Activated T-helper 2 cell treated with anti-CD3 and anti-CD28 coated beads, Interferon-gamma antibody, Interleukin-2, Interleukin-4, amounts not matched to agents 10 μg/mL and 5 μg/mL and 100 μg/mL, durations not matched to agents 14 hours and 24 hours and 36 hours (primary cell): ENCODE measurements at places on chromosomes 12 and 14. TPM values are rescaled to one million over a fixed set of nuclear protein-coding genes. Genes with fewer than 3 reads are reported as not detected.

BCL11B gene
- 34.1 and 34.9 TPM in 2 replicates for total RNA-seq

TAS2R8 gene
- total RNA-seq: not detected in 2 replicates

AICDA gene
- total RNA-seq: not detected in 2 replicates

SLC16A7 gene
- total RNA-seq: 29.1 and 33.6 TPM in 2 replicates

RNF34 gene
- 74.1 and 78.3 TPM in 2 replicates for total RNA-seq

WNT5B gene
- 0.76 and 0.82 TPM in 2 replicates for total RNA-seq

CLEC1A gene
- total RNA-seq: not detected in 2 replicates

MEG3 gene
- not detected in 2 replicates for total RNA-seq

RASSF8 gene
- 0.16 and 0.28 TPM in 2 replicates for total RNA-seq

TROAP gene
- total RNA-seq: 58.3 and 59.3 TPM in 2 replicates

TMCC3 gene
- total RNA-seq: 0.05 and 0.14 TPM in 2 replicates

SCNN1A gene
- total RNA-seq: not detected in 2 replicates

A2M gene
- total RNA-seq: not detected in 2 replicates

KRT8 gene
- total RNA-seq: 0.18 and 0.25 TPM in 2 replicates

DBX2 gene
- not detected in 2 replicates for total RNA-seq

NOC4L gene
- total RNA-seq: 39.3 and 39.8 TPM in 2 replicates

TDRD9 gene
- total RNA-seq: 0.23 TPM in 1 of 2 replicates, not detected in the other

GSG1 gene
- total RNA-seq: not detected in 2 replicates

KRT74 gene
- not detected in 2 replicates for total RNA-seq

ASPG gene
- total RNA-seq: not detected in 2 replicates

DIO3 gene
- not detected in 2 replicates for total RNA-seq

PPM1A gene
- total RNA-seq: 45.7 and 48.2 TPM in 2 replicates
